ENCODE measurements at places on chromosomes 6 and 20.
A peak's percentile ranks its signal among the peaks of the same experiment; 100 is the strongest.

DNA sequence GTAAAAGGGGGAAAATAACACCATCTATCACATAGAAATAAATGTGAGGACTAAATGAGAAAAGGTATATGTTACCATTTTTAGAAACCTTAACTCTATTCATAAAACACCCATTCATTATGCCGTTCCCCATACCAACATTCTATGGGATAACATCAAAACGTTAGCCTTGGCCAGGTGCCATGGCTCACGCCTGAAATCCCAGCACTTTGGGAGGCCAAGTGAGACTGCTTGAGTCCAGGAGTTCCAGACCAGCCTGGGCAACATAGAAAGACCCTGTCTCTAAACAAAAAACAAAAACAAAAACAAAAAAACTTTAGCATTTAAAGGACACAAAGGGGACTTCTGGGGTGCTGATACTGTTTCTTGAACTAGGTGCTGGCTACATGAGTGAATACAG lies 1.3 kb downstream of the PIGU start:
- peak; percentile 22 for DNase-seq

GRCh38 chr6:74826263-74826662 lies 379.6 kb downstream of the COL12A1 start:
- DNase-seq, result no peak

- peak; percentile 99 for DNase-seq
These were observed at the start of gene BPHL for GRCh38 chr6:3118353-3119039. Gene BPHL (plus strand): TSS chr6:3118711. CDS start chr6:3118741, 30 bp downstream.

DNA sequence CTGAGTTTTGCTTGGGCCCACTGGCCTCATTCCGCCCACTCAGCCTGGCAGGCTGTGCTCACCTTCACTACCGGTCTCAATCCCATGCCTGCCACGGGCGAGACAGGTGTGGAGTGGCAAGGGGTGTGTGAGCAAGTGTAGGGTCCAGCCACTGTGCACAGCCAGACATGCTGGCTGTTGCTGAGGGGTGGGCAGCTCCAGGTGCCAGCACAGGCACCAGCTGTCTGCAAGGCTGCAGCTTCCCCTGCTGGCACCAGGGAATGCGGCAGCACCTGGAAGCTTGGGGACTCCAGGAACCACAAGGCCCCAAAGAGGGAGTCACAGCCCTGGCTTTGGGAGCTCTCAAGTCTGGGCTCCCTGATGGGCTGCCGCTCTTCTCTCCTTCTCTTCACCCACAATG lies 372.7 kb downstream of the CBLN4 start:
- no peak for DNase-seq

DNA sequence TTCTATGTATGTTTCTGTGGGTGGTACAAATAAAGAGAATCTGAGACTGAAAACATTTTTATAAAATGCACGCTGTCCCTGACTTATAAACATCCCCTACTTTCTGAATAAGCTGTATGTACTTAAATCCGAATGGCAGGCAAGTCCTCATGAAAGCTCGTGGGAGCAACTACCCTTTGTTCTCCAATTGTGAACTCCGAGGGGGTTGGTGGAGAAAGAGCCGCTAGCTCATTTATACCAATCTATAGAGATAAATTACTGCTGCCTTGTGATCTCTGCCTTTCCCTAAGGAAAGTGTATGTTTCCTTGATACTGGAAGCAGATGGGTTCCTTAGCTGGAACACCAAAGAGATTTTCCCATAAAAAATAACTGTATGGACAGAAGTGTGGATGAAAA lies 84.5 kb downstream of the GJA10 start:
- no peak for DNase-seq

- DNase-seq, result no peak
These were observed 343.5 kb downstream of the RFPL4B start for GRCh38 chr6:112690497-112691202.

GRCh38 chr6:32413427-32414047 lies 6.6 kb upstream of the BTNL2 start:
- DNase-seq, result peak; percentile 86

GRCh38 chr20:62662422-62662821 lies 20.1 kb downstream of the SLCO4A1 start:
- DNase-seq, result no peak
